ENCODE measurements at places on chromosomes 3 and 15.
A peak's percentile ranks its signal among the peaks of the same experiment; 100 is the strongest.

- DNase-seq, result no peak
Observed at GRCh38 chr15:51641490-51642130, 19.0 kb upstream of the DMXL2 start.

- no peak for DNase-seq
Observed at GRCh38 chr3:79385211-79385610, 382.6 kb downstream of the ROBO1 start.

DNA sequence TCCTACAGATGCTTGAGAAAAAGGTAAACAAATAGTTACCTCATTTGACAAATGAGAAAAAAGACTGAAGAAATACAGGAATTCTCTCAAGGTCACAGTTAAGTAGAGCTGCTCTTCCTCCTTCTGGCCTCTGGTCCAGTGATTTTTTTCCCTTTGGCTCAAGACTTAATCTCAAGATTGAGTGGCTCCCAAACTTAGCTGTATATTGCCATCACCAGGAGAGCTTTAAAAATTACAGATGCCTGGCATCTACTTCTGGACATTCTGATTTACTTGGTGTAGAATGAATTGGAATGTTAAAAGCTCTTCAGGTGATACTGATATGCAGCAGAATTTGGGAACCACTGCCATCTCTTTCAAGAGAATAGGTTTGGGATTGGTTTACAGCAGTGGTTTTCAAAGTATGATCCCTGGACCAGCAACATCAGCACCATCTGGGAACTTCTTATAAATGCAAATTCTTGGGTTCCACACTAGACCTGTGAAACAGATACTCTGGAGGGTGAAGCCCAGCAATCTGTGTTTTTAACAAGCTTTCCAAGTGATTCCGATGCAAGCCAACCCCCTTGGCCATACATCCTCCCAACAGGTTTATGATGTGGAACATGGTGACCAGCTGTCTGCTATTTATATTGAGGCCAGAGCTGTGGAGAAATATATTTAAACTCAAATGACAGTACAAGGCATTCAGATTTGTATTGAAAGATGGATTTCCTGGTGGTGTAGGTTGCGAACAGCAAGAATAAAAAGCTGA, 333.0 kb upstream of the RARB start:
- no peak for DNase-seq

GRCh38 chr15:53634517-53635106, 124.9 kb downstream of the WDR72 start:
- no peak for DNase-seq

DNA sequence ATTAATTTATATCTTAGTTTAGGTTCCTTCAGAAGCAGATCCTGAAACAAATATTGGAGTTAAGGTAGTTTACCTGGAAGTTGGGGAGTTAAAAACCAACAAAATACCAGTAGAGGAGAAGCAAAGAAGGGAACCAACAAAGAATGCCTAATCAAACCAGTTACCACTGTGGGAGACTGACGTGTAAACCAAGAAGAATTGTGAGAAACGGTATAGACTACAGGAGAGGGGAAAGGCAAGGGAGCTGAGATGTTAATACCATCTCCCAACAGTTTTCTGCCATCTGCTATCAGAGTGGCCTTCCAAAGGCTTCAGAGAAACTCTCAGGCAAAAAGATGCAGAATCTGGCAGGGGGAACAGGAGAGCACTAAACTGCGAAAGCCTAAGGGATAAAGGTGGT, 53.5 kb downstream of the BFSP2 start:
- no peak for DNase-seq

DNA sequence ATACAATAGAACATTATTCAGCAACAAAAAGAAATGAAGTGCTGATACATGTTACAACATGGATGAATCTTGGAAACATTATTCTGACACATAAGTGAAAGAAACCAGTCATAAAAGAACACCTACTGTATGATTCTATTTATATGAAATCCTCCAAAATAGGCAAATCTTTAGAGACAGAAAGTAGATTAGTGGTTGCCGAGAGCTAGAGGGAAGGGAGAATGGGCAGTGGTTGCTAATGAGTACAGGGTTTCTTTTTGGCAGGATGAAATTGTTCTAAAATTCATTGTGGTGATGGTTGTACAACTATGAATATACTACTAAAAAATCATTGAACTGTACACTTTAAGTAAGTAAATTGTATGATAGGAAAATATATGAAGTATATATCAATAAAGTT, 6.3 kb upstream of the LRRC58 start:
- no peak for DNase-seq

DNA sequence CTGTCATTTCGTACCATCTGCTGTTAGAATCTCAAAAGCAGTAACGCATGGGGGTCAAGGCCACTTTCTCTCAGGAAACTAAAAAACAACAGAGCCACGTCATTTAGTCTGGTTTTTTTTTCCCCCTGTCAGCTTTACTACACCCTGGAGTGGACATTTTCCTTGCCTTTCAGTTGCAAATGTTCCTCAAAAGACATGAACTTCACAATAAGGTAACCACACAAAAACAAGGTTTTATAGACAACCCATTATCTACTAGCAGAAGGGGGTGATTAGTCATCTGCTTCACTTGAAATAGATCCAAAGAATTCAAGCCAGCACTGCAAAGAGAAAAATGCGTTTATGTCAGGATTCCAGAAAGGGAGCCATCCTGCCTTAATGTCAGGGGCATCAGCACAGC, 171.8 kb upstream of the CDIN1 start:
- DNase-seq, result no peak

GRCh38 chr3:6179761-6180160, 681.2 kb upstream of the GRM7 start:
- DNase-seq, result no peak

DNA sequence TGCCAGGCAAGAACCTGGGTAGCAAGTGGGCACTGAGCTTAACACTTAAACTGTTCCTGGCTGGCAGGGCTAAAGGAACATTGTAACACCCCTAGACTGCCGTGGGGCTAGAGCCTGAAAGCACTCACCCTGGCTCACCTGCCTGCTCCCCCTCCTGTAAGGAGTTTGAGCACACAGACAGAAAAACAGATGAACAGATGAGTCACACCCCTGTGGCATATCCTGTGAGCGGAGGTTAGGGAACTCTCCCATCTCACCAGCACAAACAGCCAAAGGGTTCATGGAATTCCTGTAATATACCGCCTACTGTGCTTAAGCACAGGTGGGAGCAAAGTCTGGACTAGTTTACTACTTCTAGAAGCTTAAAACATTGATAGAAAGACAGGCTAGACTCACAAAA, 300.1 kb downstream of the ROBO1 start:
- no peak for DNase-seq

DNA sequence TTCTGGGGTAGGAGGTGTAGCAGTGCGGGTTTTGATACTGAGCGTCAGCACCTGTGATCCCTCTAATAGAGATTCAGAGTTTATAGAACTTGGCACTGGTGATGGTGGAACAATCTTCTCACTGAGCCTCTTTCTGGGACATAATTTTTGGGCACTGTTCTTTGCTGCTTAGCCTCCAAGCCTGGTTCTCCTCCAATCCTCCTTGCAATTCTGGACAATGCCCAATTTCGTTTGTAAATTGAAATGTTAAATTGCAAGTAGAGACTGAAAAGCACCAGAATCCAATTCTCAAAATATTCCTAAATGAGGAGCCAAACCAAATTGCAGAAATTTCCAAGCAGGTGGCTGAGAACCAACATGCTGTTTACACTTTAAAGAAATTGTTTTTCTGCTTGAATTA, 149.8 kb upstream of the ABI3BP start:
- DNase-seq, result no peak

DNA sequence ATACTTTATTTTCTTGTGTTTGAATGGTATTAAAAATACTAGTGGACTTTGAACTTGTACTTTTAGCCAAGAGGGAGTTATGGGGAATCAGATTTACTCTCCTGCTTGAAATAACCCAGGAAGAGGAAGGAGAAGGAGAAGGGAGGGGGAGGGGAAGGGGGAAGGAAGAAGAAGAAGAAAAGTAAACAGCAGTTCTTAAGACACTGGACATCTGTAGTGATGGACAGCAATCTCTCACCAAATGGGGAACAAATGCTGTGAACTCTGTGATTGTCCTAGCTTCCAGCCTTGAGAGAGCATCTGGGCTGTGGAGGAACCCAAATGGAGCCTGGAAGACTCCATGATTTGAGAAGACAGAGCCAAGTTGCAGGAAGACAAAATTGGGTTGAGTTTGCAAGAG, 52.0 kb downstream of the VPS8 start:
- no peak for DNase-seq

DNA sequence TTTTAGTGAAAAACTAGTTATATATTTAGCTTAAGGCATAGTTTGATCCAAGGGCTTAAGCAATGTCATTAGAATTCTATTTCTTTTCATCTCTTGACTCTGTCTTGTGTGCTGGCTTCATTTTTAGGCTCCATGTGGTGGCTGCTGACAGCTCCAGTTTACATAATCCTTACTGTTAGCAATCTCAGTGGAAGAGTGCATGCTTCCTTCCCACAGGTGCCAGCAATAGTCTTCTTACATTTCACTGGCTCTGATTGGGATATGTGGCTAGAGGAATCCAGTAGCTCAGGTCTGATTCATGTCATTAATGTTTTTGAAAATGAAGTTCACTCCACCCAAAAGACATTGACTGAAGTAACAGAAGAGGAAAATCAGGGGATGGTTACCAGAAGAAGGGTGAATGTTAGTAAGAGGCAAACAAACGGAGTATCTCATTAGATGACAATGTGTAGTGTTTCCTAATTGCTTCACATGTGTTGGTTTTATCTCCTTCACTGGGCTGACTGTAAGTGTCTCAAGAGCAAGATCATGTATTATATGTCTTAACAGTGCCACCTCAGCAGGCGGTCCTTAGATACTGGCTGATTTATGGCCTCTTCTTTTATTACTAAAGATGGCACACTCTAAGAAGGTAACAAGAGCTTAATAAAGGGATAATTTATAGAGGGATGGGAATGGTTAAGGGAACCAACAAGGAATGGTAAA, 25.6 kb upstream of the TCF12 start:
- no peak for DNase-seq

DNA sequence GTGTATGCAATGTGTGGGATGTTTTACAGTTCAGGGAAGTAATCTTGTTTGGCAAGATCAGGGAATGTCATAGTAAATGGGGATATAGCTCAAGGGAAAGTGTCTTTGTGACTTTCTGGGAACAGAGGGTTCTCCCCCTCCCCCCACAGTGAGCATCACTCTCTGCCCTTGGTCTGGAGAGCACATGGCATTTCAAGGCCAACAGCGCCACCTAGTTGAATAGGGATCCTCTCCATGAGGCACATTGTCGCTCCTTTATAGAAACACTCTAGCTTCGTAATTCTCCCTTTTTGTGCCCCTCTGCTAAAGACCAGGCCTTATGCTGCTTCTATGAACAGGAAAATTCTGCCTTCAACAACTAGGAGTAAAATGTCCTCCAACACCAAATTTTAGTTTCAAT, 37.1 kb upstream of the ARNT2 start:
- no peak for DNase-seq

DNA sequence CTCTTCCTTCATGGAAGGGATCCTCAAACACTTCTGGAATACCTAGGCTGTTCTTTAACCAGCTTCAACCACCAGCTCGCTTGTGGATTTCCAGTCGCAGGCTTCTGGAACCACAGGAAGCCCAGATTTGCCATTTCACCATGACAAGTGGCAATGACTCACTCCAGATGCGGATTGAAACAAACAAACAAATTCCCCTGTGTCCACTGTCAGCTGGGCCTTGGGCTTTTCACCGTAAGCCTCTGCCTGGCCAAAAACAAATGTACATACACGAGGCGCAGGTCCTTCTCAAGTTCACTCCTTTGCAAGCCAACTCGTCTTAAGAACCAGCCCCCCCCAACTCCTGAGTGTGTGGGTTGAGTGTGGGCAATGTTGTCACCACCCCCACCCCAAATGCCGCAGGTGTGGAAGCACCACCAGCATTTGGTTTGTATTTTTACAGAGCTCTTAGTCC, 8.8 kb downstream of the BCL6 start:
- no peak for DNase-seq

DNA sequence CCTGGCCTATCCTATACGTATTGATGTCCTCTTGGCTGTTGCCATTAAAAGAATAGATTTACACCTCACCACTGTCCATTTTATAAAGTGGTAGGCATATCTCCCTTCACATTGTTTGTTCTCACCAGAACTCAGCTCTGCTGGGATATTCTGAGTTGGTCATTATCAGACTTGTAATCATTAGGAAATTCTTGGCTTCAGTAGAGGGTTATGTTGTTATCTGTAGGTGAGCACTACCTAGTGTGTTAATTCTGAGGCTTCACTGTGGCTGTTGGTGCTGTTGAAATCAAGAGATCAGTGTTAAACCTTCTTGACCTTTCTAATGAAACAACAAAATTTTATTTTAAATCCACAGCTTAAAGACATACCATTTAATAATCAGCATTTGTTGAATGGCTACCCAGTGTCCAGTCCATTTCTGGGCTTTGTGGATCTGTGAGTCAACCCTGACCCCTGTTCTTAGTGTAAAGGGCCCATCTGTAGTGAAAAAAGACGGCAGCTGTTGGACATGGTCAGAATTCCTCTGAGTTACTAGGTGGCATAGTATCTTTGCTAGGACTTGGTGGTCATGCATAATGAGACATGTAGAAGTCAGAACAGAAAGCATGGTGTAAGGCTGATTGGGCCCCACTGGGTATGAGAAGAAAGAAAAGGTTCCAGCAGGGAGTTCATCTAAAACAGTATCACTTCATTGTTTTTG, 32.9 kb upstream of the P4HTM start:
- no peak for DNase-seq

- DNase-seq, result peak; percentile 1
Observed at GRCh38 chr3:38843898-38844297, 27.9 kb upstream of the SCN10A start.

DNA sequence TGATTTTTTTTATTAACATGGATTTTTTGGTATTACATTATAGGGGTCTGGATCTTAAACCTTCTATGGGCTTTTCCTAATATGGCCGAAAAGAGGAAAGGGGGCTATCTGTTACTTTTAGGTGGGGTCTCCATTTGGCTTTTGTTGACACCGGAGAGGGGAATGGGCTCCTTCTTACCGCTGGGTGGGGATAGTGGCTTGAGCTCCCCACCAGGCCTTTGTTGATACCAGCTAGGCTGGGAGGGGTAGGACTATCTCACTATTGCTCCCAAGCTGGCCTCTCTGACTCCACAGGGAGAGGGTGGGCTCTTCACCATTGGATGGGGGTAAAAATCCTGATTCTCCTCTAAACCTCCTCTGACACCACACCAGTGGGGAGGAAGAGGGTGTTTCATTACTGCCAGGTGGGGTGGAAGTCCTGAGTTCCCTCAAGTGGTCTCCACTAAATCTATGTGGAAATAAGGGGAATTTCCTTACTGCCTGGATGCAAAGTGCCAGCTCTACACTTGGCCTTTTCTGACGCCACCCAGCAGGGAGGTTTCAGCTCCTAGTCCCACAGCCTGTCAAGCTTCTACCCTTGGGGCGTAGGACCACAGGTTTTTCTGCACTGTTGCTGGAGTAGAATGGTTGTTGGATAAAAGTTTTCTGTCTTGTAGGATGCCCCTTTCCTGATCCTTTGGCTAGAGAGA, 572.3 kb downstream of the MAGI1 start:
- DNase-seq, result no peak

DNA sequence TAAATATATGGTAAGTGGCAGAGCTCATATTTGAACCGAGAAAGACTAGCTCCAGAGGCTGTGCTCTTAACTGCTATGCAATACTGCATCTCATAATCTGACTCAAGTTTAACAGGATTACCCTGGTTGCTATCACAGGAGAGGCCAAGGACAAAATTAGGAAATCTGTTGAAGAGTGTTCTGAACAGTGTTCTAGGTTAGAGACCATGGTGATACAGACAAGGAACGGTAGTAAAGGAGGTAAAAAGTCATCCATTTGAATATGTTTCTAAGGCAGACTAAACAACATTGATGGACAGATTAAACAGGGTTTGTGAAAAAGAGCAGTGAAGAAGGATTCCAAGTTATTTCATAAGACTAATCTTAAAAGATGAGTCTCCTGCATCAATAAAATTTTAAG, 22.1 kb downstream of the PLOD2 start:
- DNase-seq, result no peak

GRCh38 chr3:21435871-21436270, 315.1 kb downstream of the ZNF385D start:
- no peak for DNase-seq
